ENCODE measurements at places on chromosomes 2 and 18.

GRCh38 chr2:109530712-109531111, 83.1 kb downstream of the SEPTIN10 start:
- no peak for DNase-seq

DNA sequence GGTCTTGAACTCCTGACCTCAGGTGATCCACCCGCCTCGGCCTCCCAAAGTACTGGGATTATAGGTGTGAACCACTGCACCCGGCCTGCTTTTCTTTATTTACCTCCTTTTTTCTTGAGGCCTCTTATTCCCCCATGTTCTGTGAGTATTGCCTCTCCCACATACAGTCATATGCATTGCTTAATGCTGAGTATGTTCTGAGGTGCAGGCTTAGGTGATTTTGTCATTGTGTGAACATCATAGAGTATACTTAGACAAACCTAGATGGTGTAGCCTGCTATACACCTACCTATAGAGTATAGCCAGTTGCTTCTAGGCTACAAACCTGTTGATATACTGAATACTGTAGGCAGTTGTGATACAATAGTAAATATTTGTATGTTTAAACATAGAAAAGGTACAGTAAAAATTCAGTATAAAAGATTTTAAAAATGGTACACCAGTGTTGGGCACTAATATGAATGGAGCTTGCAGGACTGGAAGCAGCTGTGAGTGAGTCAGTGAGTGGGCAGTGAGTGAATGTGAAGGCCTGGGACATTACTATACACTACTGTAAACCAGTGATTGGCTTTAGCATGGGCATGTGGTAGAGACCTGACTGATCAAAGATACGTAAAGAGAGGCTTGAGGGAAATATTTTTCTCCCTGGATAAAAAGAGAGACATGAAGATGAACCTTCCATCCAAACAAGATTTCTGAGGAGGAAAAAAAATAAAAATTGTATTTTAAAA, 17.6 kb downstream of the SLC39A10 start:
- no peak for DNase-seq

DNA sequence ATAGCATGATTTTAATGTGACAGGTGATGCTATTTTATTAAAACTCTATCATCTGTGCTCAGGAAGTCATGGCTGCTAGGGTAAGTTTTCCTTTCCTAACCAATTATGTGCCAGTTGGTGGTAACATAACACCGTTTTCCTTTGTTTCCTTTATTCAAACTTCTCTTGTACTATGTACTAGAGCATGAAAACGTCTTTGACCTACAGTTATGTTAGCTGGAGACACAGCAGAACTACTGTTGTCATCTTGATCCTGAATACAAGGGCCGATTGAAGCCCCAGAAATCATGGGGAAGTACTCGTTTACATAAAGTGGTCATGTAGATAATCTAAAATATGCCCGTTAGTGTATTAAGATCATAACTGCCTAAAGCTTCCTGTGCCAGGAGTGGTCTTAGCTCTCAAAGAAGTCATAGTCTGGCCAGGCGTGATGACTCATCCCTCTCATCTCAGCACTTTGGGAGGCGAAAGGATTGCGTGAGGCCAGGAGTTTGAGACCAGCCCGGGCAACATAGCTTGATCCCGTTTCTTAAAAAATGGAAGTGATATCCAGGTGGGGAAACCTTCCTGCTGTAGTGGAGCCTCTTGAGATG, 20.5 kb downstream of the NEDD4L start:
- no peak for DNase-seq

DNA sequence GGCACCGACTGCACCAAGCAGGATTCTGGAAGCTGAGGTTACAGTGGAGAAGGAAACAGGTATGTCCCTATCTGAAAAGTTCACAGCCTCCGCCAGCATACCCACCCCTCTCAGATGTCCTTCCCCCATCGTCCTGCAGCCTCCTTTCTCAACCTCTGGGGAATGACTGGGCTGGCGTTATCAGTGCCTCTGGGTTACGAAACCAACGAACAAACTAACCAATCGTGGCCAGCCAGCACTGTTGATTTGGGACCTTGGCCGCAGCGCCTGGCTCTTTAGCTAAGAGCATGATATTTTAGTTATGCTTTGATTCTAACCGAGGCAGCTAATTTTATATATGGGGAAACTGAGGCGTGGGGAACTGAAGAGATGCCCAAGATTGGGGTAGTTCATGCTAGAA, 233.0 kb downstream of the TFCP2L1 start:
- DNase-seq, result no peak

DNA sequence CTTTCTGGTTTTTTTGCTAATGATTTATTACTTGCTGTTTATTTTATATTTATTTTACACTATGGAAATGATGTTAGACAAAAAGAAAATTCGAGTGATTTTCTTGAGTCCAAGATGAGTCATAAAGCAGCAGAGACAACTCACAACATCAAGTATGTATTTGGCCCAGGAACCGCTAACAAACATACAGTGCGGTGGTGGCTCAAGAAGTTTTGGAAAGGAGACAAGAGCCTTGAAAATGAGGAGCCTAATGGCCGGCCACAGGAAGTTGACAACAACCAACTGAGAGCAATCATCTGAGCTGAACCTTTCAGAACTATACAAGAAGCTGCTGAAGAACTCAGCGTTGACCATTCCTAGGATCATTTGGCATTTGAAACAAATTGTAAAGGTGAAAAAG, 594.1 kb downstream of the SATB2 start:
- no peak for DNase-seq

GRCh38 chr2:89833116-89833779, 1141.8 kb downstream of the RPIA start:
- DNase-seq, result no peak

DNA sequence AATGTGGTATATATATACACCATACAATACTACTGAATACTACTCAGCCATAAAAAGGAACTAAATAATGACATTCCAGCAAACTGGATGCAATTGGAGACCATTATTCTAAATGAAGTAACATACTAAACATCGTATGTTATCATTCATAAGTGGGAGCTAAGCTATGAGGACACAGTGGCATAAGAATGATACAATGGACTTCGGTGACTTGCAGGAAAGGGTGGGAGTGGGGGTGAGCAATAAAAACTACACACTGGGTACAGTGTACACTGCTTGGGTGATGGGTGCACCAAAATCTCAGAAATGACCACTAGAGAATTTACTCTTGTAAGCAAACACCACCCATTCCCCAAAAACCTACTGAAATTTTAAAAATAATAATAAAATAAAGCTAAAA, 87.9 kb downstream of the RAB31 start:
- no peak for DNase-seq

DNA sequence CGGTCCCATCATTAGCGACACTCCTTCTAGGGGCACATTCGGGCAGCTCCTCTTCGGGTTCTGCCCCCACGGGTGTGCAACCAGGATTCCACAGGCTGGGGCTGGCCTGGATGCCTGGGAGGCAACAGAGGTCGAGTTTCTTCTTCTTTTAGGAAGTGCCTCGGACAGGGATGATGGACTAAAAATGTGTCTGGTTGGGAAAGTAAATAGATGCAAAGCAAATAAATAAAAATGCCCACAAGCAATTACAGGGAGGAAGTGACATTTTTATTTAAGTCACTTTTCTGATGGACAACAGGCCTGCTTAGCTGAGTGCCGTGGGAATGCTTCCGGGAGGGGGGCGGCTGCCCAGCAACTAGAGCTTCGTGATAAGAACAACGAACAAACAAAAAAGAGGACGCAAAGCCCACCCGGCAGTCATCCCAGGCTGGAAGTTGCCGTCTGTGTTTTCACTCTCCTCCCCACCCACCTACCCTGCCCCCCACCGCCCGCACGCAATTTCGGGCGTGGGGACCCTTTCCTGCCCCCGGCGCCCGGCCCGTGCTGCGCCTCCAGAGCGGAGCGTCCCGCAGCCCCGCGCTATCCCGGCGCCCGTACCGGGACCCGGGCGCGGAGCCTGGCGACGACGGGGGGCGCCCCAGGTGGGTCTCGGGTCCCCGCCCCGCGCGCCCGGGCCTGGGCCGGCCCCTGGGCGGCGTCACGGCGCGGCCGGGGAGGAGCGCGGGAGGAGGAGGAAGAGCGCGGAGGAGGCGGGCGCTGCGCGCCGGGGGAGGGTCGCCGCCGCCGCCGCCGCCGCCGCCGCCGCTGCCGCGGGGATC, 412 bp upstream of the NCK2 start:
- peak; percentile 31 for DNase-seq

- DNase-seq, result no peak
Observed at GRCh38 chr2:10764896-10765295, 43.5 kb downstream of the ATP6V1C2 start.

- no peak for DNase-seq
Observed at GRCh38 chr2:203532957-203533658, 2.0 kb downstream of the RAPH1 start.
